ENCODE measurements at places on chromosomes 6 and 20.

GRCh38 chr20:47258745-47259695, 97.5 kb downstream of the ZMYND8 start:
- DNase-seq: peak; percentile 77

- peak; percentile 28 for DNase-seq
These were observed 90.5 kb upstream of the HEY2 start for GRCh38 chr6:125658759-125659431.

DNA sequence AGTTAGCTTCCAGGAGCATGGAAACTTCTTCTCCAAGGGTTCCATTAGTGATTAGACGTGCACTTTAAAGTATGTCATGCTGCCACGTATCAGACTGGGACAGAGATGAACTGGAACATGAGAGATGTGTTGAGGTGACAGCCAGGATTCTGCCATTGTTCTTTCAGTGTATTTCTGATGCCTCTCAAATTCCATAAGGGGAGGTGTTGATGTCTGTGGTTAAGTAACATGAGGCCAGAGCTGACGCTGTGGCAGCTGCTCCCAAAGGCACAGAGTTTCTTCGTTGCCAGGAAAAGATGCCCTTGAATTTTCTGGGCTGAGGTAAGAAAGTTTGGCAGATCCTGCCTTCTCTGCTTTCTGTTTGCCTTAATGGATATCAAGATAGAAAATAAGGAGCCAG, 63.5 kb downstream of the TRMT6 start:
- DNase-seq: peak; percentile 11

- DNase-seq: no peak
These were observed 123.6 kb downstream of the MEI4 start for GRCh38 chr6:77776441-77776840.

DNA sequence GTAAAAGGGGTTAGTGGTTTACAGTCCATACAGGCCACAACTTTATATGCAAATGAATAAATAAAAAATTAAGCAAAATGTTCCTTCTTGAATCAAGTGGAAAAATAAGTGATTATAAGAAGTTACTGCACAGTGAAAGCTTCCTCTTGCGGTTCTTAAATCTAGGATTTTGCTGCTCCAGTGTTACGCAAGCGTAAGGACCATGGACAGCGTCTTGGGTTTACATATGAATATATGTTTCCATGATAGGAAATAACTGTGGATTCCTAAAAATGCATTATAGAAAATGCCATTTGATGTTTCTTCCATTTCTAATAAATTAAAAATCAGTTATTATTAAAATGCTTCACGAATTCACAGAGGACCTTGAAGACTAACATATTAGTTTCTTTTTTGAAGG, 176.6 kb upstream of the POU3F2 start:
- peak; percentile 32 for DNase-seq

- DNase-seq: peak; percentile 30
These were observed 994 bp downstream of the CLDN20 start for GRCh38 chr6:155264693-155265320.

DNA sequence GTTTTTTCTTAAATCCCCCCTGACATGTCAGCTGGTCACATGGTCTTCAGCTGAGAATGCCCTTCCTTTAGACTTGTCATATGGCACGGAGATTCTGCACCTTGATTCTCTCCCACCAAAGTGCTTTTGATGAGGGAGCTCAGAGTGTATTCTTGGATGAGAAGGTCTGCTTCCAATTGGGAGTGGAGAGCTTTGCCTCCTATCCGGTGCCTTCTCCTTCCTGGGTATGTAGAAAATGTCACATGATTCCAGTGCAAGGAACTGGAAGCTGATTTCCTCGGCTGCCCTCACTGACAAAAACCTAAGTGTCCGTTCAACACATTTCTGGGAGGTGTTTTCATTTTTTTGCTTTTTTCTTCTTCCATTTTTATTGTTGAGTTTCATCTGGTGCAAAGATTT, 197.2 kb downstream of the TFAP2C start:
- DNase-seq: no peak

DNA sequence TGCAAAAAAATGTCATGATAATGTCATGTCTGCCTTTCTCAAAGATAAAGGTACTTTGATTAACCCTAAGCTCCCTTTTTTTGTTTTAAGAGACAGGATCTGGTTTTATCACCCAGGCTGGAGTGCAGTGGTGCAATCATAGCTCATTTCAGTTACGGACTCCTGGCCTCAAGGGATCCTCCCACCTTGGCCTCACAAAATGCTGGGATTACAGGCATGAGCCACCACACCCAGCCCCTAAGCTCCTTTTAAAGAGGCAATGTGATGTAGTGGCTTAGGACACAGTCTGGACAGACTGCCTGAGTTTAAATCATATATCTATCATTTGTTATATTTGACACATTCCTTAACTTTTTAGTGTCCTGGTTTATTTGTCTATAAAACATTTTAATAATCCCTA, 77.0 kb downstream of the FLRT3 start:
- DNase-seq: no peak

DNA sequence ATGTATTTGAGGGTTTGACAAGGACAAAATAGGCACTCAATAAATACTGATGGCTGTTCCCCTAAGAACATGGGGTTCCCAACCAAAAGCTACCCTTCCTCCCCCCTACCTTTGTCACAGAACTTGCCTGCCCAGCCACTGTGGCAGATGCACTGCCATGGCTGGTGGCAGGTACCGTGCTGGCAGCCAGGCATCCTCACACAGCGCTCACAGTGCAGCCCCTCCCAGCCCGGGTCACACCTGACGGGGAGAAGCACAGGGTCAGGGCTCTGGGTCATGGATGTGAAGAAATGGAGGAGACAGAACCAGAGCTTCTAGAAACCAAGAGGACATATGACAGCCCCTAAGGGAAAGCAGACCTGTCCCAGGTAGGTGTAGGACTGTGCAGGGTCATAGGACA, 2.5 kb downstream of the DLK2 start:
- no peak for DNase-seq

DNA sequence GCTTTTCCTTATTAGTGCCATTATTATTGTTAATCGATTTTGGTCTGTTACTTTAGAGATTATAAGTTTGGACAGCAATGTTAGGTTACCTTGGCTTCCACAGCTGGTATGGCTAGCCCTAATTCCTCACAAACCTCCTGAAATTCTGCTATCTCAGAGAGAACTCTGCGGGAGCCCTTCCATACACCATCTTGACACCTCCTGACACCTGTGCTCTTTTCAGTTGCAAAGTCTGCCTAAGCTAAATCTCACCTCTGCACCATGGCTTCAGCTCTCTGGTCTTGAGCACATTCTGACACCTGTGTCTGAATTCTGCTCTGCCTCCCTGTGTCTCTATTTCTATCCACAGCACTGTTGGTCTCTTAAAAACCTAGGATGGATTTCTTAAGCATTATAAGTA, 106.5 kb downstream of the DCDC2 start:
- no peak for DNase-seq

DNA sequence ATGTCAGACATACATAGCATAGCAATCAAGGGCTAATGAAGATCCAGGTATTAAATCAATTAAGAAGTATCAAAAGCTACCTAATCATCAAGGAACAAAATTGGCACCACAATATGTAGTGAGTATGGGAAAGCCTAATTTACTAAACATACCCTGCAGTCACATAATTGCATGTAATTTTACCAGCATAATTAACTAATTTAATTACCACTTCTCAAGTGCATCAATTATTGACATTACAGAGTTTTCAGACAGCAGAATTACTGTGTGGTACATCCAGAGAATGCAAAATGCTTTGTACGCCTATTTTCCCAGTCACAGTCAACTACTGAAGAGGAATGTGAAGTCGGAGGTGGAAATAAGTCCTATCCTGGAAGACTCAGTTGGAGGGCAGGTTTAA, 279.0 kb upstream of the ID4 start:
- no peak for DNase-seq

- DNase-seq: no peak
These were observed 15.9 kb downstream of the OR2A4 start for GRCh38 chr6:131685266-131685780.

- DNase-seq: peak; percentile 81
These were observed 32.8 kb downstream of the RAMACL start for GRCh38 chr6:166553563-166554271.

DNA sequence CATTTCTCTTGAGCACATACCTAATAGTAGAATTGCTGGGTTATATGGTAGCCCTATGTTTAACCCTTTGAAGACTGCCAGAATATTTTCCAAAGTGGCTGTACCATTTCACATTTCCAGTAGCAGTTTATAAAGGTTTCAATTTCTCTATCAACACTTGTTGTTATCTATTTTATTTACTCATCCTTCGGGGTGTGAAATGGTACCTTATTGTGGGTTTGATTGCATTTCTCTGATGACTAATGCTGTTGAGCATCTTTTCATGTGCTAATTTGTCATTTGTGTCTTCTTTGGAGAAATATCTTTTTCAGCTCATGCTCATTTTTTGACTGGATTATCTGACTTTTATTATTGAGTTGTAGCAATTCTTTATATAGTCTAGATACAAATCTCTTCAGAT, 5.4 kb downstream of the ENPP4 start:
- no peak for DNase-seq

- DNase-seq: peak; percentile 46
These were observed 549 bp downstream of the ANKRD6 start for GRCh38 chr6:89433252-89434149.

DNA sequence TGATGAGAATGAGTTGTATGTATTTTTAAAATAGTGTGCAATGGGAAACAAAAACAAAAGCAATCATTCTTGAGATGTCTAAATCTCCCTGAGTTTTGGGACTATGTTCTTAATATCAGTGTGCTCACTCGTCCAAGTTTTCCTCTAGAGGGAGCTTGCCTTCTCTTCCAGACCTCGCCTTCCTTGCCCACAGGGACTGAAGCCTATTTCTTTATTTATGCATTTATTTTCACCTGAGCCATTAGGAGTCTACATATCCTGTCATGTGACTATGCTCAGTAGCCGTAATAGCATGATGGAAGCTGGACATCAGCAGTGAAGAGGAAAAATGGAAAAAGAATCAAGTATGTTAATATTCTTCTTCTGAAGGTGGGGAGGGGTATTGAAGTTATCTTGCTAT, 131.2 kb downstream of the SH3BGRL2 start:
- no peak for DNase-seq

GRCh38 chr20:15475483-15475882, 1097.8 kb downstream of the KIF16B start:
- DNase-seq: peak; percentile 43

DNA sequence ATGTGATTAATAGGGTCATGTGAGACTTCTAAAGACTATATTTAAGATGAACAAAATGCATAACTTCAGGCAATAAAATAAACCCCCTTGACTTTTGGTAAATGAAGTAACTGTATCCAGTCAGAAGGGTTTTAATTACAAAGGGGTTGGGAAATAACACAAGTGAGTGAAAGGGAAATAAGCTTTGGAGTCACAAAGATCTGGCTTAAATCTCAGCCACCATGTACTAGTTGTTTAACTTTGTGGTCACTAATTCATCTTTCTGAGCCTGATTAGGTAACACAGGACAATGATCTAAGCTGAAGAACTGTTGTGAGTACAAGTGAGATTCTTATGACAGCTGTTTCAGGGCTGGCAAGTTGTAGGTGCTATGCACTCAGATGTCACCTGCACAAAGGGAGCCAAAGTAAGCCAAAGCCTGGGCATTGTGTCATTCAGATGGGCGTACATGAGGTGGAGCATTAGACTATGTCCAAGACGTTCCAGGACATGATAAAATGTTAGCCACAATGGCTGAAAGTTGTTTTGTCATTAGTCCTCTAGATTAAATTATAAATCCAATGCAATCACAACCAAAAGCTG, 13.8 kb downstream of the TOMM34 start:
- no peak for DNase-seq

DNA sequence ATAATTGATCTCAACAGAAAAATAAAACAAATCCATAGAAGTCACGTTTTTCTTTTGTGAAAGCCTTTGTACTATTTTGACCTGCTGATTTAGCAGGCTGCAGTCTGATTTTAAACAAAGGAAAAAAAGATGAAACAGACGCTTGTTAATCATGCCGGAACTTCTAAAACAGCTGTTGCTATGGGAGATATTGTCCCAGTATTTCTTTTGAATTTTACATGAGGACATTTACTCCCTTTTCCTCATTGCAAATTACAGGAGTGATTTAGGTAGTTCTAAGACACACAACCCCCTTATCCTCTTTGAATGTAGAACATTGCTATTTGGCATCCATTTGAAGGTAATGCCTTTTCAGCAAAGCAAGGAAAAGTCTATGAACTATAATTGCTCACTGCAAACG, 416.1 kb downstream of the BCKDHB start:
- no peak for DNase-seq

DNA sequence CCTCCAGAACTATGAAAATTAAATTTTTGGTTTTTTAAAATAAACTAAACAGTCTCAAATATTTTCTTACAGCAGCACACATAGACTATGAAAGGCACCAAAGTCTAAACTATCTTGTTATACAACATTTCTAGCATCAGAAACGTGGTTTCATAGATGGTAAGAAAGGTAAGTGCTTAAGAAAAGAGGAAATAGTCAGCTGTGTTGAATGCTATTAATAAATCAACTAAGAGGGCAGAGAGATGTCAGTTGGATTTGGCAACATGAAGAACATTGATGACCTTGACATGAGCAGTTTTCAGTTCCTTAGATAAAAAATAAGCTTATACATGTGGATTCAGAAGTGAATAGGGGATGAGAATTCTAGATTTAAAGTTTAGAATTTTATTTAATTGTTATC, 113.6 kb downstream of the RFX6 start:
- DNase-seq: no peak

DNA sequence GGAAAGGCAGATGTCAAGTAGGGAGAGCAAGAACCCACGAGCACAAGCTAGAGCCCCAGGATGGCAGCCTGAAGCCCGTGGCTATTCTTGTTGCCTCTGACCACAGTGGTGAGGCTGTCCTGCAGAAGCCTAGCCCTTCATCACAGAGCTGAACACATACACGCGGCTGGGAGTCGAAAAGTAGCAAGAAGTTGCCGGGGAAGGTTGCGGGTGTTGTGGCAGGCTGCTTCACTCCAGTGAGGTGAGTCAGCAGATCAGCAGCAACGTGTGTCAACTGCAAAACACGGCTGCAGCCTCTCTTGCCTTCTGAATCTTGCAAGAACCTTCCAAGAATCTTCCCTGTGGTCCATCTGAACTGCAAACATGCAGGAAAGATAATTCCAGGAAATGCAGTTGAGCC, 10.6 kb upstream of the STX16 start:
- peak; percentile 36 for DNase-seq

GRCh38 chr6:55047451-55048044, 126.8 kb upstream of the HCRTR2 start:
- DNase-seq: no peak

- DNase-seq: peak; percentile 29
These were observed 216.5 kb upstream of the FLRT3 start for GRCh38 chr20:14553774-14554534.
